ENCODE measurements at places on chromosomes 4 and X.

DNA sequence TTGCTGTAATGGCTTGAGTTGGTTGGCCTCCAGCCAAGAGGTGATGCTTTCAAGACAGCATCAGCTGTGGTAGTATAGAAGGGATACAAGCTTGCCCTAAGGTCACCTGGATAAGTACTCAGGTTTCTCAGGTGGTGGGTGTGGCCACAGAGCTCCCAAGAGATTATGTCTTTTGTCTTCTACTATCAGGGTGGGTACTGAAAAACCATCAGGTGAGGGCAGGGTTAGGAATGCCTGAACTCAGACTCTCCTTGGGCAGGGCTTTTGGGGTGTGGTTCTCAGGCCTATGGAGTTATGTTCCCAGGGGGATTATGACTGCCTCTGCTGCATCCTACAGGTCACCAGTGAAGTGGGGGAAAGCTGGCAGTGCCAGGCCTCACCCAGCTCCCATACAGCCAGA lies 654.6 kb upstream of the GALNT7 start:
- DNase-seq, result no peak

- no peak for DNase-seq
Observed at GRCh38 chrX:68462197-68462596, 28.9 kb upstream of the OPHN1 start.

DNA sequence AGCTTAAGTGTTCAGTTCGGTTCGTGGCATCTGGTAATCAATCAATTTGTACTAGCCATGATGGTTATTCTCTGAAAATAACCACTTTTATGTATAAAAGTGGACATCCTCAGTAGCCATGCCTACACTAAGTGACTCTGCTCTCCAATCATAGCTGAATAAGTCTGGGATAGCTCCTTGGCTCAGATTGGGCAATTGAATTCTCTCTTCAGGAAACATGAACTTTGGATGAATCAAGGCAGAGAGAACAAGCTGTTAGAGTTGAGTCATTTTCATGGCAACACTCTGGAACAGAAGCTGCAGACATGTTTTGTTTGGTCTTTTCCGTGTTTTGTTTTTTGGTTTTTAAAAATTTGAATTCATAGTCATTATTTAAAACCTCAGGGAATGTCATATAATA lies 66.8 kb upstream of the TMEM164 start:
- no peak for DNase-seq

- no peak for DNase-seq
Observed at GRCh38 chrX:250965-251364, 30.2 kb upstream of the PLCXD1 start.

DNA sequence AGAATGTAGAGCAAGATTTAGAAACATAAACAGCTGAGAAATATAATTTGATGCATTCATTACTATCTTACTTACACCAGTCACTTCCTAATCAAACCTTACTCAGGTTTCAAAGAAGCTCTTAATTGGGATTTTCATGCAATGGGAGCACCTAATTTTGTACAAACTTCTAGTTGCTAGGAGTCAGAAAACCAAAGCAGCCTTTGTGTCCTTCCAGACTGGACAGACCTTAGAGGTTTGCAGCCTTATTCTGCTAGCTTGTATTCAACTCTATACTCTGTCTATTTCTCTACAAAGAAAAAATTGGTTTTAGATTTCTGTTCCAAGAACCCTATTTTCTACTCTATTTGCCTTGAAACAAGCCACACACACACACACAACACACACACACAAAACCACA lies 19.4 kb downstream of the GABRA2 start:
- DNase-seq, result no peak

- no peak for DNase-seq
Observed at GRCh38 chr4:675036-675882, 917 bp downstream of the MYL5 start.

DNA sequence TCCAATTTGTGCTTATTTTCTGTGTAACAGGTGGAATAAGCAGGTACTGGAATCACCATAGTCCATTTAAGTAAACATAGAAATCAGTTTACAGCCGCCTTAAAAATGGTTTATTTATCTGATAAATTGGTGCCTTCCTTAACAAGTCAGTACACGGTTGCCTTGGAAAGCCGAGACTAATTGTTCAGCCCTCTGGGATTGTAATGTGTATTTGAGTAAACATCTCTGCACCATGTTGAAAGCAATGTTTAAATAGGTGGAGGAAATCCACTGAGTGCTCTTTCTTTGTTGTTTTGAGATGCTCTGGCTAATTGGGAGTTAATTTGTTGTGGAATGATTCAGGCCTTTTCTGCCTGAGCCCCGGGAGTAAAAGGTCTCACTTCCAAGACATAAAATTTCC lies 45.7 kb upstream of the ADRA2C start:
- DNase-seq, result no peak

Data from activated CD8-positive, alpha-beta memory T cell treated with anti-CD3 and anti-CD28 coated beads for 1 hour (primary cell).